ENCODE measurements at places on chromosomes 11 and 22.

DNA sequence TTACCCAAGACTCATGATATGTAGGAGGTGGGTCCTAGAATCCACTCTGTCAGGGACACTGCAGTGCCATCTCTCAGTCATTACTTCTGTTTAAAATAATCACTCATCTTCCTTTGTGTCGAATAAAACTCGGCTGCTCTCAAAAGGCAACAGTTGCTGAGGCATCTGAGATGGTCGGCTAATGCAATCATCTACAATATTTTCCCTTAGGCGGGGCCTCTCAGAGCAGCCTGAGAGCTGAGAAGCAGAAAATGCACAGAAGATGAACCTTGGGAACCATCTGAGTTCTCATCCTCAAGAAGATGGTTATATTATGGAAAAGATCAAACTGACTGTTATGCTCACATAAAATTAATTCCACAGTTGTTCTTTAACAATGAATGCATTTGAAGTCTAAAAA is 1518.2 kb upstream of the TENM4 start:
- DNase-seq: no peak

- DNase-seq: peak; percentile 98
These were observed 3.8 kb downstream of the SMTN start for GRCh38 chr22:31084811-31085492.

DNA sequence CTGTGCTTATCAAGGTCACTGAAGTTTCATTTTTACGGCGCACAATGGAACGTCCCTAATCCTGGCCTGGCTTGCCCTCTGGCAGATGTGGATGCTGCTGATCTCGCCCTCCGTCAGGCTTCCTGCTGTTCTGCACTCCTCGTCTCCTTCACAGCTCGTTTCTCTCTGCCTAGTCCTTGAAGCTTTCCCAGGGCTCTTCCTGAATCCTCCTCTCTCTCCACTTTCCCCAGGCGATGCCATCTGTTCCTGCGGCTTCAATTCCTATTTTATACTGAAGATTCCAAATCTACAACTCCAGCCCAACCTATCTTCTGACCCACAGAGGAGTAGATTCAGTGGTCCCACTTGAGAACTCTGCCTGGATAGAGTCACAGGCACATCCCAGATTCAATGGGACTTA is 14.2 kb downstream of the SLC22A8 start:
- no peak for DNase-seq

- DNase-seq: no peak
These were observed 129.2 kb upstream of the MTMR2 start for GRCh38 chr11:96052921-96053651.

- no peak for DNase-seq
These were observed 15.2 kb downstream of the MIF start for GRCh38 chr22:23909296-23909898.

GRCh38 chr11:68950270-68950669 is 30.5 kb downstream of the MRGPRD start:
- DNase-seq: peak; percentile 85

GRCh38 chr11:69189059-69189458 is 33.3 kb downstream of the SMIM38 start:
- DNase-seq: no peak

DNA sequence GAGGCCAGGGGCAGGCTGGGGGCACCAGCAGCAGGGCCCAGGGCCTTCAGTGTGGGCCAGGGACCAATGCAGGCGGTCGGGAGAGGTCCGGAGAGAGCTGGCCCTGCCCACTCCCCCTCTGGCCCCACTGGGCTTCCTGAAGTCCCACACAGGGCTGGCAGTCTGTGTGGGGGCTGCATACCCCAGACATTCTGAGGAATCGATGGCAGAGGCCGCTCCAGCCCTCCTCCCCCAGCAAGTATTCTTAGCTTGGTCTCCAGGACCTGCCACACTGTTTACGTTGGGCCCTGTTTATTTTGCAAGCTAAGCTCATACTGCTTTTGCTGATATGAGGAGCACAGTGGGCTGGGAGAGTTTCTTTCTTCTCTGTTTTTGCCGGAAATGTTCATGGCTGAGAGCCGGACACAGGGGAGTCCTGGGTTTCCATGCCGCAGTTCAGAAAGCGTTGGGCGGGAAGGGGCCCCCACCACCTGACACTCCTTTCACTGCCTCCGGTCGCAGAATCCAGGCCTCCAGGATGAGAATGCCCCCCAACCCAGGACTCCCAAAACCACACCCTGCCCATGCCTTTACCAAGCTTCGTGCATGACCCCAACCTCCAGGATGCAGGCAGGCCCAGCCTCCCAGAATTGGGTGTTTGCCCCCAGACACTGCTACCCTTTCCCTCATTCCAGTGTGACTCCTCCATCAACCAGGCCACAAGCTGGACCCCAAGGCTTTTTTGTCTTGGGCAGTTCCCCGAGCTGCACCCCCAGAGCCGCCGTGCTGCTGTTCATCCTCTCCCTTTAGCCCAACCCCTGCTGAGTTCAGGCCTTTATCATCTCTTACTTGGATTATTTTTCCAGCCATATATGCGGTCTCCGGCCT is 81.8 kb upstream of the KCNQ1OT1 start:
- DNase-seq: no peak

- DNase-seq: no peak
These were observed 119.4 kb downstream of the TTC28 start for GRCh38 chr22:28560046-28560742.

DNA sequence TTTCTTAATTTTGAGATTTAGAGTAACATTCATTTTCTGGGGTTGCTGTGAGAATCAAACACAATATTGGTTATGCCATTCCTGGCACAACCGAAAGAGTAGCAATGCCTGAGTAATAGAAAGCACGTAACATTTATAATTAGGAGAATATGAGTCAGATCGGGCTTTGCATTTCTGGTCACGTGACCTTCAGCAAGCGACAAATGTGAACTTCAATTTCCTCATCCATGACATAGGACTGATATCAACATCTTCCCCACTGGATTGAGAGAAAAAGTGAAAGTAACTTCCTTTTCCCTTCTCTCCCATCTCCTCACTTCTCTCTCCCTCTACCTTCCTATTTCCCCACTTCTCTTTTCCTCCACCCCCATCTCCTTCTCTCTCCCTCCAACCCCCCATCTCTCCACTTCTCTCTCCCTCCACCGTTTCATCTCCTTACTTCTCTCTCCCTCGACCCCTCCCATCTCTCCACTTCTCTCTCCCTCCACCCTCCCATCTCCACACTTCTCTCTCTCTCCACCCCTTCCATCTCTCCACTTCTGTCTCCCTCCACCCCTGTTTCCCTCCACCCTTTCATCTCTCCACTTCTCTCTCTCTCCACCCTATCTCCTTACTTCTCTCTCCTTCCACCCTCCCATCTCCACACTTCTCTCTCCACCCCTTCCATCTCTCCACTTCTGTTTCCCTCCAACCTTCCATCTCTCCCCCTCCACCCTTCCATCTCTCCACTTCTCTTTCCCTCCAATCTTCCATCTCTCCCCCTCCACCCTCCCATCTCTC is 33.5 kb upstream of the CAT start:
- DNase-seq: no peak

DNA sequence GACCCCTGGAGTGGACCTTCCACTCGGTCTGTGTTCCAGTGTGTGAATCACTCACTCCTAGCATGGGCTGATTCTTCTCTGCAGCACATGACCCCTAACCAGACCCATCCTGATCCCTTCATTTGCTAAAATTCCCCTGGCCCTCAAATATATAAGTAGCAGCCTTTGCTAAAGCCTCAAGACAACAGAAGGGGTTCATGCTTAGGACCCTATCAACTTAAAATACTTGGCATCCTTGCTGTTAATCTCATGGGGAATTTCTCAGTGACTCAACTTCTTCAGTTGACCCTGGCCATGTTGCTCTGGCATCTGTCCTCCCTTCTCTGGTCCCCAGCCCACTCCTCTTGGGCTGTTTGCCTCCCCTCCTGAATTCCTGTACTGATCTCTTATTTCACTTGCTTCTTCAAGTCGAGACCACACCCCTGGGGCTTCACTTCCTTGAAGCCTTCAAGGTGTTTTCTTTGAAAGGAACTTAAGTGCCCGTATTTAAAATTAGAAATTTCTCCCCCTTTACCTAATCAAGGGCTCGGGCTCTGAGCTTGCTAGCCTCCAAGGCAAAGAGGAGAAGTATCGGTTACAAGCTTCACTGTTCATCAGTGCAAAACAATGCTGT is 23.6 kb downstream of the NNMT start:
- DNase-seq: peak; percentile 80

GRCh38 chr22:30185129-30185528 is 61.4 kb downstream of the LIF start:
- no peak for DNase-seq

DNA sequence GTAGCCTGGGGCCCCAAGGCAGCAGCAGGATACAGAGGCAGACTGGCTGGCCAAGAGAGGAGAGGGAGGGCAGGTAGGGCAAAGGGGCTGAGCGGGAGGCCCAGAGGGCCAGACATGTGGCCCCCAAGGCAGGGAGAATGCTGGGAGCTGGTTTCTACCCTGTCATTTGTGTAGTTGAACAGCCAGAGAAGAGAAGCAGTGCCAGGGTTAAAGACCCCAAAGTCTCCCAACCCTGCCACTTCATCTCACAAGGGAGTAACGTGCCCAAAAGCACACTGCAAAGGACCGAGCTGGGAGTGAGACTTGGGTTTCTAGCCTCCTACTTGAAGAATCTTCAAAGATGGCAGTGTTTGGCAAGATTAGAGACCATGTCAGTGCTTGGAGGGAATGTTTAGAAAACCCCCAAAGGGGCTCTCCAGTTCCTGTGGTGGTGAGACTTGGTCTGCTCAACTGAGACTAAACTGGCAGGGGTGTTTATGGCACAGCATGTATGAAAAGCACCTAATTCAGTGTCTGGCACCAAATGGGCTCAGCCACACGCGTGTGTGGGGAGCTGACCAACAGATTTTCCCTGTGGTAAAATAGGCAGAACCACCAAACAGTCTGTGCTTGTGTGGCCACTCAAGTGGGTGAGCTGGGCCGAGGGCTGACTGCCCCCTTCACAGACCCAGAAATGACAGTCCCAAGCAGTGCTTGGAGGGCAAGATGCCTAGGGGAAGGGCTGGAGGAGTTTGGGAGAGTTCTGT is 68.2 kb upstream of the CLTCL1 start:
- no peak for DNase-seq

- no peak for DNase-seq
These were observed 59.5 kb upstream of the PHF21A start for GRCh38 chr11:46180736-46181135.

- DNase-seq: no peak
These were observed 82.0 kb downstream of the TTC28 start for GRCh38 chr22:28597665-28598064.

DNA sequence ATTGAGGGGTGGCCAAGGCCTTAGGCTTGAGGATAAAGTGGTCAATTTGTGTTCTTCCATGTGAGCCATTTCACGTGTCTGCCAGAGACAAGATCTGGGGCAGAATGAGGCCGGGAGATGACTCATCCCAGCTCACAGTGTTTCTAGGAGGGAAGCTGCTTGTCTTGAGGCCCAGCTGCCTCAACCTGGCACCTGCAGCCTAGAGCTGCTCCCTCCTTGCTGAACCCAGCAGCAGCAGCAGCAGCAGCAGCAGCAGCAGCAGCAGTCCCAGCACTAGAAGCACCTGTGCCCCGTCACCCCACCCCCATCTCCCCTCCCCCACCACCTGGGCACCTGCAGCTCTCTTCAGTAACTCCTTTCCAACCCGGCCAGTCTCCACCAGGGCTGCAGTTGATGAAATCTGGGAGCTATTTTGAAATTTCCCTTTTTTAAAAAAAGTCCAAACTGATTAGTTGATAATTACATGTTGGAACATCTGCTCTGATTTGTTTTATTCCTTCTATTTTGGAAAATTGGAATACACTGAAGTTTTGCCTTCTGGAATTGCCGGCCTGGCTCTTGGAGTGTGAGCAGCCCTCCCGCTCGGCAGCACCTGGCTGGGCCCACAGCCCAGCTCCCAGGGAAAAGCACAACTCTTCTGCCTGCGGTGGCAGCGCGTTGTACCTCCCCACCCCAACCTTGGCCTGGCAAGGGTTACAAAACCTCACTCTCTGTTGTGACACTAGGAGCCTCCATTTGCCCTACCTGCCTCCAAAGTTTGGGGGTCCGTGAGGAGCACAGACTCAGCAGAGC is 143.5 kb downstream of the NXPE2 start:
- peak; percentile 45 for DNase-seq

DNA sequence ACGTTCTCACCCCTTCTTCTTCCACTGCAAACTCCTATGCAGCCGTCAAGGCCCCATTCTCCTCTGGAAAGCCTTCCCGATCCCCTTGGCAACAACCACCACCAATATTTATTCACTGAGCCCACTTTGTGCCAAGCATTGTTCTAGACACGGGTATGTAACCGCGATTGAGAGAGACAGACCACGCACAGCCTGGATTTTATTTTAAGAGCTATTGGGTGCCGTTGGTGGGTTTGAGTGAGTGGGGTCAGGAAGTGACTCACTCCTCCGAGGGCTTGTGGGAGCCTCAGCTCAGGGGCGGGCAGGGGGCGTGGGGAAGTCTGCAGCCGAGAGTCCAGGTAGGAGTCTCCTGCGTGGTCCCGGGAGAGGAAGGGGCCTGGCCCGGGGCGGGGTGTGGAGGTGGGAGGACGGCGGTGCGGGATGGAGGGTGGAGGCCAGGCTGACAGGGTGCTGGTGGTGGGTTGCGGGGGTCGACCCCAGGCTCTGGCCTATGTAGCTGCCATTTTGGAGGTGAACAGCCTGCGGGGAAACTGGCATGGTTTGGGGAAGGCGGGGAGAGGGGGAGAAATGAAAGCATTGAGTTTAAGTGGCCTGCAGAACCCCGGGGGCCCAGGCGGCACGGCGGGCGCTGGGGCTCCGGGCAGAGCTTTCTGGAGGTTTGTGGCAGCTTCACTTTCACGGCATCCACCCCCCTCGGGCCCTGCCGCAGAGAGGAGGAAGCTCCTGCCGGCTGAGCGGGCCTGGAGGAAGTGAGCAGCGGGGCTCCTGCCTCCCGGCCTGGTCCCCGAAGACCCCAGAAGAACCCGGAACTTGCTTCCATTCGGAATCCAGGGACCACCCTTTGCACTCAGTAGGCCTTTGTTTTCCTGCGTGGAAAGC is 547 bp downstream of the PARVG start:
- no peak for DNase-seq

- DNase-seq: no peak
These were observed 14.2 kb downstream of the PRR33 start for GRCh38 chr11:1877211-1878136.

GRCh38 chr22:20865875-20866445 is 7.2 kb downstream of the SNAP29 start:
- no peak for DNase-seq

GRCh38 chr11:47731475-47731874 is 16.3 kb upstream of the AGBL2 start:
- DNase-seq: no peak

- peak; percentile 43 for DNase-seq
These were observed 65.9 kb downstream of the PRR5L start for GRCh38 chr11:36361901-36362391.

- no peak for DNase-seq
These were observed 161.7 kb upstream of the CADM1 start for GRCh38 chr11:115665958-115666357.

DNA sequence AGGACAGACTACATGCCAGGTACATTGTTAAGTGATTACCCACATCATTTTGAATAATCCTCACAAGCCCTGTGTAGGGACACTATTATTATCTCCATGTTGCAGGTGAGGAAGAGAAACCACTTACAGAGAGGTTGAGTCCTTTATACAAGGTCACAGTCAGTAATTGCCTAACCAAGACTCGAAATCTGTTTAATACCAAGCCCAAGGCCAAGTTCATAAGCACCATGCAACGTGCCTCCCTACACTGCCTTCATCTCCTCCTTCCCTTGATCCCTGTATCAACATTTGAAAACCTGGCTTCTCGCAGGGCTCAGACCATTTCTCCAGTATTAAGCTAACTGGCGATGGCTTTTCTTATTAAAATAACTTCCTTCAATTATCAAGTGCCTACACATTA is 41.7 kb upstream of the SEZ6L start:
- no peak for DNase-seq
